Pancreas (tissue), 10 donors: ENCODE measurements at places on chromosomes 2 and 18. TPM values are rescaled to one million over a fixed set of nuclear protein-coding genes. Genes with fewer than 3 reads are reported as not detected.

GRCh38 chr2:224894356-224894755 is 147.9 kb downstream of the DOCK10 start:
- H3K27me3 ChIP-seq, result no peaks in the 10 kb centered on the region
- DNase-seq, result no peak

Gene ARHGAP28
- polyA plus RNA-seq, result 1.8 TPM

Gene AGXT
- 0.07 TPM for polyA plus RNA-seq

GRCh38 chr2:209459359-209459758 is 35.5 kb downstream of the MAP2 start:
- no peaks in the 10 kb centered on the region for H3K27me3 ChIP-seq
- no peak for DNase-seq
- H3K4me3 ChIP-seq, result no peak overlapping the region

GRCh38 chr2:888906-889566 is 61.6 kb upstream of the SNTG2 start:
- no peaks in the 10 kb centered on the region for H3K27me3 ChIP-seq
- no peaks in the 10 kb centered on the region for H3K4me1 ChIP-seq
- H3K36me3 ChIP-seq, result no peaks in the 10 kb centered on the region
- DNase-seq, result no peak

Gene SLC9A4
- not detected for polyA plus RNA-seq

- no peak for DNase-seq
- no peaks in the 10 kb centered on the region for H3K36me3 ChIP-seq
- H3K4me1 ChIP-seq, result no peaks in the 10 kb centered on the region
- no peak overlapping the region for H3K4me3 ChIP-seq
Measured at GRCh38 chr18:46680784-46681695, 24.0 kb upstream of the LOXHD1 start.

DNA sequence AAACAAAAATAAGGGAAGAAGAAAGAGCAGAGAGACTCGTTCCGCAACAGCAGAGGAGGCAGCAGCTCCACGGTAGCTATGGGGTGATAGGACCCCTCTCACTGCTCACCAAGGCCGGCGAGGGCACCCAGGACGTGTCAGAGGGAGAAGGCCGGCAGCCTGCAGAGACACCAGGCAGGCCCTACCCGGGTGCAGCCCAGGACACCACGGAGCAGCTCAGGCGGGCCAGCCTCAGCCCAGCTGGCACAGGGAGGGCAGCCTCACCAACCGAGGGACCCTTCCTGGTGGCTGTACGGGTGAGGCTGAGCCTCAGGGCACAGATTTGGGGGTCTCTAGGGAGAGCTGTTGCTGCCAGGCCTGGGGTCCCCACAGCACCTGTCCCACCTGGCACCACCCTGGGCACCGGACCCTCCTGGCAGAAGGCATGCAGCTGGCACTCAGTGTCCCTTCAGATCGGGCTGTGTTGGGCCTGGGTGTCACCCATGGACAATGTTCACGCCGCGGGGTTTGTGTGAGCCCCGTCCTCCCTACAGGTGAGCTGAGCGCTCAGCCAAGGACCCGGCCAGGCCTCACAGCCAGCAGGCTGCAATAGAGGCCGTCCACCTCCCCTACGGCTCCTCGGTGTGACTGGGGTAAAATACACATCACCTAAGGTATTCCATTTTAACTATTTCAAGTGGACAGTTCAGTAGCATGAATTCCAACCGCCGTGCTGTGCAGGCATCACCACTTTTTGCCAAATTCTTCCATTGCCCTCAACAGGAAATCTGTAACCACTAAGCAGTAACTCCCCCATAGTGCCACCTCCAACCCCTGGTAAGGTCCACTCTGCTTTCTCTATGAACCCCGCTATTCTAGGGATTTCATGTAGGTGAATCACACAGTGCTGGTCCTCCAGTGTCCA is 21.6 kb downstream of the KCNG2 start:
- no peaks in the 10 kb centered on the region for H3K36me3 ChIP-seq
- no peak for DNase-seq
- no peaks in the 10 kb centered on the region for H3K4me1 ChIP-seq

GRCh38 chr2:25222477-25223121 is 54.2 kb upstream of the POMC start:
- no peaks in the 10 kb centered on the region for H3K4me1 ChIP-seq
- H3K27ac ChIP-seq, result no peak overlapping the region
- DNase-seq, result no peak
- H3K36me3 ChIP-seq, result no peaks in the 10 kb centered on the region

- no peaks in the 10 kb centered on the region for H3K36me3 ChIP-seq
- H3K4me3 ChIP-seq, result no peak overlapping the region
- no peaks in the 10 kb centered on the region for H3K4me1 ChIP-seq
- no peak for DNase-seq
- H3K27ac ChIP-seq, result no peak overlapping the region
Measured at GRCh38 chr2:143692162-143692561, 562.9 kb downstream of the ARHGAP15 start.

Gene RUFY4
- polyA plus RNA-seq, result 0.08 TPM

- no peaks in the 10 kb centered on the region for H3K27me3 ChIP-seq
- H3K27ac ChIP-seq, result peak within 1 kb of the TSS; percentile 53
- DNase-seq, result no peak
Measured at GRCh38 chr2:170177950-170178781, at the start of gene MYO3B. MYO3B (plus strand) TSS chr2:170178147; CDS start chr2:170178288, 141 bp downstream.

- H3K4me1 ChIP-seq, result no peaks in the 10 kb centered on the region
- no peak for DNase-seq
- no peaks in the 10 kb centered on the region for H3K36me3 ChIP-seq
- no peak overlapping the region for H3K27ac ChIP-seq
- no peaks in the 10 kb centered on the region for H3K27me3 ChIP-seq
Measured at GRCh38 chr2:64844087-64844486, 145.1 kb upstream of the SLC1A4 start.

- no peak for DNase-seq
- no peaks in the 10 kb centered on the region for H3K27me3 ChIP-seq
- H3K36me3 ChIP-seq, result no peaks in the 10 kb centered on the region
- no peak overlapping the region for H3K27ac ChIP-seq
- H3K4me1 ChIP-seq, result no peaks in the 10 kb centered on the region
- H3K4me3 ChIP-seq, result no peak overlapping the region
Measured at GRCh38 chr18:13481820-13482617, 244.3 kb downstream of the FAM210A start.

DNA sequence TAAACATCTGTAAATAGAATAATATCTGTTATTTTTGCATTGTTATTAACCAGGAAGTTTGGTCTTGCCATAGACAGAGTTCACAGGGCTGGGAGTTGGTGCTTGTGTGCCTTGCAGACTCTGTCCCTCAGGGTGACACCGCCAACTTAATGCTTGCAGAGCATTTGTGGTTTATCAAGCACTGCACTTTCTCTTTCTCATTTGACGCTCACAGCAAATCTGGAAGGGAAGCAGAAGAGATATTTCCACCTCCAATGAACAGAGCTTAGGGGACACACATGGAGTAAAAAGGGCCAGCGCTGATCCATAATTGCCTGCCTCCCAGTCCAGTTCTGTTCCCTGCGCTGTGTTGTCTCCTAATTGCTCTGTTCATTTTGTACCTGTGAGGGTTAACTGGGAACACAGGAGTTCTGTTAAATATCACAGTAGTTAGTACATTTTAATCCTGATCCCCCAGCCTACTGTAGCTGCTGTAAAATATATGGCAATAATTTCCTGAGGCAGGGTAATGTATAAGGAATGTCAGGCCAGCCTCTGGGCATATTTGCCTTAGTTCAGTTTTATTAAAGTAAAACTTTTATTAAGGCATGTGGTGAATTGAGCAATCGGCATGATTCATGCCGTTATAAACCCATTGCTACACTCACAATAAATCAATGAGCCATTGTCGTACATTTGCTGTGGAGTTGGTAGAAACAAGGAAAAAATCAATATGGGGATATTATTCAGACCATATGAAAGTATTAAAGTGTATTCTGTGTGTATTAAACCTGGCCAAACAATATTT is 182.5 kb upstream of the OSR1 start:
- H3K27me3 ChIP-seq, result no peaks in the 10 kb centered on the region
- no peak overlapping the region for H3K27ac ChIP-seq
- H3K36me3 ChIP-seq, result no peaks in the 10 kb centered on the region
- no peaks in the 10 kb centered on the region for H3K4me1 ChIP-seq
- no peak overlapping the region for H3K4me3 ChIP-seq
- no peak for DNase-seq

Gene GPR39
- polyA plus RNA-seq, result 2.3 TPM

Gene CAPG
- polyA plus RNA-seq, result 37.6 TPM

- no peaks in the 10 kb centered on the region for H3K36me3 ChIP-seq
- no peaks in the 10 kb centered on the region for H3K27me3 ChIP-seq
- no peak for DNase-seq
- H3K4me1 ChIP-seq, result no peaks in the 10 kb centered on the region
- no peak overlapping the region for H3K4me3 ChIP-seq
- no peak overlapping the region for H3K27ac ChIP-seq
Measured at GRCh38 chr18:80169607-80170006, 60.5 kb downstream of the ADNP2 start.

Gene PDE1A
- 1.6 TPM for polyA plus RNA-seq

Gene CNGA3
- 0.23 TPM for polyA plus RNA-seq

GRCh38 chr2:86441882-86442641 is 891 bp downstream of the KDM3A start:
- peak overlapping the region; percentile 86 for H3K27ac ChIP-seq
- peak; percentile 72 for DNase-seq
- H3K27me3 ChIP-seq, result no peaks in the 10 kb centered on the region
- peak overlapping the region; percentile 64 for H3K4me3 ChIP-seq
- H3K36me3 ChIP-seq, result no peaks in the 10 kb centered on the region
- peaks cover 29% of the 10 kb centered on the region for H3K4me1 ChIP-seq

Gene RNF181
- 104 TPM for polyA plus RNA-seq

DNA sequence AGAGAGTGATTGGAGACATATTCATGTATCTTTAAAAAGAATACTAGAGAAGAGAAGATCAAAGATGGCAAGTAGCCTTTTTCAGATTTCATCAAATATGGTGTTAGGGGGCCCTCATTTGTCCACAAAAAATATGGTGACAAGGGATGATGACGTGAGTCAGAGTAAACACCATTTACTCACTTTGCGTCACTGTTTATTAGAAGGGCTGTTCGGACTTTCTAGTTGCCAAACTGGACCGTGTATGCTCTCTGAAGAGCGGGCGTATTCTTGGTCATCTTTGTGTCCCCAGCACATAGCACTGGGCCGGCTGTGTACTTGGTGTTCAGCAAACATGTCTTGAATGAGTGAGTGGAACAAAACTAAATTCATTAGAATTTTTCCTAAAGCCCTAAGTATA is 37.5 kb downstream of the TTC39C start:
- DNase-seq, result no peak
- no peaks in the 10 kb centered on the region for H3K27me3 ChIP-seq
- H3K36me3 ChIP-seq, result no peaks in the 10 kb centered on the region
- H3K4me3 ChIP-seq, result no peak overlapping the region
- no peak overlapping the region for H3K27ac ChIP-seq

DNA sequence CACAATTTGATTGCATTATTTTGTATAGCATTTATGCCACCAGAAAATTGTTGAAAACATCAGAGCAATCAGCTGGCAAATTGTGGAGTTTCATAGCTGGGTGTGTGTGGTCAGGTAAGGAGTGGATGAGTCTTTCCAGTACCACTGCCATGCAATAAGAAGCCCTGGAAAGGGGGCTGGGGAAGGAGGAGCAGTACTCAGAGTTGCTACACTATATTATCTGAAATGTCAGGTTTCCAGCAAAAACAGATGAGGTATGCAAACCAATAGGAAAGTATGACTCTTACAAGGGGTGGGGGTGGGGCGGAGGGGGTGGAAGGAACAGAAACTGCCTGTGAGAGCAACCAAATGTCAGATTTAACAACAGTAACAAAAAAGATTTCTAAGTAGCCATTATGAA is 112.2 kb downstream of the SOS1 start:
- H3K36me3 ChIP-seq, result no peaks in the 10 kb centered on the region
- no peak for DNase-seq
- H3K4me1 ChIP-seq, result no peaks in the 10 kb centered on the region
- H3K27ac ChIP-seq, result no peak overlapping the region

Gene SIX2
- 3.6 TPM for polyA plus RNA-seq

DNA sequence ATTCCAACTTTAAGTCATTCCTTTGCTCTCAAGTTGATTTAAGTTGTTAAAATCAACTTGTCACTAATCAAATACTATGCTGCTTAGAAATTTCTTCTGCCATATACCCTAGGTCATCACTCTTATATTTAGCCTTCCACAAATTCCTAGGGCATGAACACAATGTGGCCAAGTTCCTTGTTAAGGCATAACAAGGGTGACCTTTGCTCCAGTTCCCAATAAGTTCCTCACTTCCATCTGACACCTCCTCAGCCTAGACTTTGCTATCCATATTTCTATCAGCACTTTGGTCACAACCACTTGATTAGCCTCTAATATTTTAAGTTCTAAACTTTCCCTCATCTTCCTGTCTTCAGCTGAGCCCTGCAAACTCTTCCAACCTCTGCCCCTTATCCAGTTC is 9.9 kb upstream of the TMEM37 start:
- no peak for DNase-seq
- H3K36me3 ChIP-seq, result no peaks in the 10 kb centered on the region
- no peaks in the 10 kb centered on the region for H3K27me3 ChIP-seq
- no peak overlapping the region for H3K4me3 ChIP-seq
- peaks cover 13% of the 10 kb centered on the region for H3K4me1 ChIP-seq
- no peak overlapping the region for H3K27ac ChIP-seq

GRCh38 chr18:28691496-28691840 is 514.5 kb upstream of the CDH2 start:
- no peaks in the 10 kb centered on the region for H3K4me1 ChIP-seq
- no peak overlapping the region for H3K4me3 ChIP-seq
- H3K27ac ChIP-seq, result no peak overlapping the region
- no peak for DNase-seq

DNA sequence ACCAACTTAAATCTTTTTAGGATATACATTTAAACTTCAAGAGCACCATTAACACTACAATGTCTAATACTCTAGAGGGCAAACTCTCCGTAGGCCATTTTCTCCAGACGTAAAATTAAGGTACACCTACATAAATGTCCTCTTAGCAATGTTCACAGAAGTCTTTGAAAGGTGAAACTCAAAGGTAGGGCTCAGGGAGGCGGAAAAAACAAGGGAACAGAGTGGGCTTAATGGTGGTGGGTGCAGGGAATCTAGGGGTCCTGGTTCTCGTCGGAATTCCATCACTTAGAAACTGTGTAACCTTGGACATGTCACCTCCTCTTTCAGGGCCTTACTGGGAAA is 668 bp downstream of the NFU1 start:
- H3K4me3 ChIP-seq, result peak overlapping the region; percentile 86
- peak overlapping the region; percentile 98 for H3K27ac ChIP-seq
- H3K4me1 ChIP-seq, result peaks cover 14% of the 10 kb centered on the region
